Body of pancreas (tissue), 4 donors: ENCODE measurements at places on chromosomes 11 and 22.

- no peak for DNase-seq
These were observed 551 bp downstream of the AGBL2 start for GRCh38 chr11:47714554-47715081.

DNA sequence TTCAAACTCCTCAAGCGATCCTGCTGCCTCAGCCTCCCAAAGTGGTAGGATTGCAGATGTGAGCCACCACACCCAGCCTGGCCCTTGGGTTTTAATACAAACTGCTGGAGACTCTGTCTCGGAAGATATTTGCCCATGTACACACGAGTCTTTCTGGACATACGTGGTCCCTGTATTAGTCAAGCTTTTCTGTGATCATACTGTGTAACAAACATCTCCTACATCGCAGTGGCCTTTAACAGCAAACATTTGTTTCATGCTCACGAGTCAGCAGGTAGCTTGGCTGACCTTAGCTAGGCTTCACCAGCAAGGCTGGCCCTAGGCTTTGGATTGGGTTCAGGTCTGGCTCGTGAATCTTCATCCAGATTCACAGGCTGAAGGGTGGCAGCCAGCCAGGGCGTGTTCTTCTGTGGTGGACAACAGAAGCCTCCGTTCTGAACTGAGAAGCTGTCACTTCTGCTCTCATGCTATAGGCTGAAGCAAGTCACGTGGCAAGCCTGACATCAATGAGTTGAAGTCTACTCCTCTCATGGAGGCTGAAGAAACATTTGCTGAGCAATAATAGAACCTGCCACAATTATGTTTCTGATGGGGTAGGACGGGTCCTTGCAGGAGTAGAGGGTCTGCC is 8.8 kb downstream of the KIAA1671 start:
- no peak for DNase-seq

GRCh38 chr11:128764424-128765095 is 70.7 kb downstream of the FLI1 start:
- DNase-seq, result peak; percentile 93

DNA sequence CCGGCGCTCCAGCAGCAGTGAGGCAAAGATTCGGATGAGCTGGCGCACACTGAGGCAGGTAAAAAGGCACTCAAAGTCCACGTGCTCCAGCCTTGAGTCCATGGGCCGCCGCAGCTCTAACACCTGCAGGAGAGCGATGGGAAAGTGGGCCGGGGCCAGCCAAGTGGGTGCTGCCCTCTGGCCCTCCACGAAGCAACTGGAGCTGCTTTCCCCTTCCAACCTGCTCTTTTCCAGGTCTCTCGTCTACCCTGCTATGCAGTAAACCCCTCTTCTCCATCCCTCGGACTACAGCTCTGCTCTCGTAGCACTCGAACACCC is 20.0 kb downstream of the RPL27A start:
- no peak for DNase-seq

DNA sequence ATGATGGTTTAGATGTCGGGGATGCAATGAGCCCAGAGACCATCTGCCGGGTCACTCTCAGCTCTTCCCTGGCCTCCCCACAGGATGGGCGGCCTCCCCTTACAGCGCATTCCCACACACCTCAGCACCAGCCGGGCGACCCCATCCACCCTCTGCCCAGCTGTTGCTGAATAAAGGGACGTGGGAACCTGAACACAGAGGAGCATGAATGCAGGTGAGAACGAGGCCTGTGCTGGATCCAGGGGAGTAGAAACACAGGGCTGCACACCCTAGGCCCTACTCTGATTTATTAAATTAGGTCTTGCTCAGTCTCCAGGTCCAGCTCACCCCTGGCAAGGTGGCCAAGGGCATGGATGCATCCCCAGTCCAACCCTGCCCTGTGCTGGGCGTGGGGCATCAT is 180.5 kb downstream of the CTTN start:
- no peak for DNase-seq

DNA sequence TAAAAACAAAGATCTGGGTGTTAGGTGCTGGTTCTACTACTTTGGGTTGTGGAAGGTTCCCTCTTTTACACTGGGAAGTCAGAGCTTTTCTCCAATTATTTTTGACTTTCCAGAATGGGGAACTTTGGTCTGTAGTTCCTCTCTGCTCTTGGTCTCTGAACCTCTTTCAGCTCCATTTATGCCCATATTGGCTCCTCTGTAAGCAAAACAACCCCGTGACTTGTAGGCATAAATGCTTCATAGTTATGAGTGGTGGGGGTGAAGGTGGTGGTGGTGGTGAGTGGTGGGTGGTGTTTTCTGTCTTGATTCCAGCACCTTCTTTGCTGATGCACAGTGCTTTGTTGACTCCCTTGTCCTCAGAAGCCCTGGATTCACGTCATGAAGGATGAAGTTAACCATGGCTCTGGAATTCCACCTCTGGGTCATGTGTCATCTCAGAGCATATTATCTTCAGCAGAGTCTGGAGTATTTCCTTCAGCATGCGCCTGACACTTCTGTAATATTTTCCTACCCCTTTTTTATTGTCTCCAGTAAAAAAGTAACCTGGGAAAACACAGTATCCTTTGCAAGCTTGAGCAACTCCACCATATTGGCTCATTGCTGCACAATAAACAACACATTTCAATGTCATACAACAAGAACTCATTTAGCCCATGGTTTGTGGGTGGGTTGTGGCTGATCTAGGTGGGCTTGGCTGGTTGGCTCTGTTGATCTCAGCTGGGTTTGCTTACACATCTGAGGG is 24.1 kb upstream of the GRK3 start:
- DNase-seq, result no peak

DNA sequence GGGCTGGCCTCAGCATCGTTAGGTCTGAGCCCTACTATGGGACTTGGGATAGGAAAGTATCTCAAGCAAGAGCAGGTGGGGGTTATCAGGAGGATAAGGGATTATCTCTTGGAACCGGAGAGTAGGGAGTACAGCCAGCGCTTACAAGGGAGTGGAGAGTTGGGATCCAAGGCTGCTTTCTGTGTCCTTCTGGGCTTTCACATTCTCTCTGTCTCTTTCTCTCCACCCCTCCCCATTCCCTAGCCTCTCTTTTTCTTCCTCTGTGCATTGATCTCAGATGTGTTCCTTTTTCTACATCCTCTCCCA is 170.2 kb downstream of the BUD13 start:
- no peak for DNase-seq

GRCh38 chr11:77287136-77287535 is 14.3 kb downstream of the GDPD4 start:
- DNase-seq, result no peak

DNA sequence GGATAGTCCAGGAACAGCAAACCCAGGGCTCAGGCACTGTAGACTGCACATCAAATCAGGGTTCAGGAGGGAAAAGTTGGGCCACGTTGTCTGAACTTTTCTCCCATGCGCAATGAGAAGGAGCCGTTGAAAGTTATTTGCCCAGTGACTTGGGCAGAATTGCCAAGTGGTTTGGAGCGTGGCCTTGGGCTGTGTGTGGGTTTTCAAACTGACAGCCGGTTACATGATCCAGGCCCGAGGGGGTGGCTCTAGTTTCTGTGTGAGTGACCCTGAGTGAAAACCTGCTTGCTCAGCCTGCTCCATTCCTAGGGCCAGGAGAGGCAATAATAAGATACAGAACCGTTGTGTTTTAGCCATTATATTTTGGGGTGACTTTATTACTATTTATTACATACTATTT is 20.3 kb downstream of the MB start:
- peak; percentile 89 for DNase-seq

DNA sequence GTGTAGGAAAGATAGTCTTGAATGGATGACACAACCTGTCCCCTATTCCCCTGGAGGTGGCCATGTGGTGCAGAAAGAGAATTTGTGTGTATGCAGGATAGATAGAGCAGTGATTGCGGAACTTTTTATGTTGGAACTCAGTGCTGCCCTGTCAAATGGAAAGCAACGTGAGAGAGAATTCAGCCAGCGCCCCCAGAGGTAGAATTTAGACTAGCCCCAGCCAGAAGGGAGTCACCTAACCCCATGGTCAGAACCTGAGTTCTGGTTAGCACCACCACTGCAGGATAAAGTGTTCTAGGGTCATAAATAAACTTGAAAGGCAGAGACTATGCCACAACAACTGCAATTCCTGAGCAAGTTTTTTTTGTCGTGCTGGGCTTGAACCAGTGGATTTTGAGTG is 152.9 kb upstream of the GRIA4 start:
- no peak for DNase-seq
